Smooth muscle cell of bladder (primary cell): ENCODE measurements at places on chromosomes 4 and X. TPM values are rescaled to one million over a fixed set of nuclear protein-coding genes. Genes with fewer than 3 reads are reported as not detected.

Gene LUZP4
- not detected in 2 replicates for total RNA-seq

Gene ZFP42
- 0.09 and 0.14 TPM in 2 replicates for total RNA-seq

Gene RAB33A
- total RNA-seq = 2.4 and 6.0 TPM in 2 replicates

Gene ZCCHC18
- 0.55 and 0.57 TPM in 2 replicates for total RNA-seq

Gene CYP2U1
- total RNA-seq = 11.2 and 22.3 TPM in 2 replicates

Gene IQCM
- 0.18 TPM in 1 of 2 replicates, not detected in the other for total RNA-seq

Gene SLC7A11
- total RNA-seq = 42.3 and 69.1 TPM in 2 replicates

Gene RNF128
- total RNA-seq = 2.4 and 5.7 TPM in 2 replicates

Gene XPNPEP2
- total RNA-seq = 0.85 and 1.9 TPM in 2 replicates

Gene NSUN7
- total RNA-seq = under 0.01 TPM in 1 of 2 replicates, not detected in the other

Gene GLOD5
- not detected in 2 replicates for total RNA-seq

Gene OPN1LW
- total RNA-seq = not detected in 2 replicates

Gene KDR
- 0.28 and 1.6 TPM in 2 replicates for total RNA-seq

Gene TMPRSS11D
- total RNA-seq = not detected in 2 replicates

Gene PCSK1N
- 0.09 TPM in 1 of 2 replicates, not detected in the other for total RNA-seq

Gene SORBS2
- total RNA-seq = 2.4 and 2.5 TPM in 2 replicates

Gene TMEM192
- 3.6 and 6.3 TPM in 2 replicates for total RNA-seq

Gene PAGE2B
- total RNA-seq = 0.28 TPM in 1 of 2 replicates, not detected in the other

Gene STOX2
- 1.0 and 3.4 TPM in 2 replicates for total RNA-seq

Gene GPR101
- not detected in 2 replicates for total RNA-seq

Gene EVC
- total RNA-seq = 34.8 and 36.8 TPM in 2 replicates
